Small intestine (tissue), 16 donors: ENCODE measurements at places on chromosomes 5 and 9. TPM values are rescaled to one million over a fixed set of nuclear protein-coding genes. Genes with fewer than 3 reads are reported as not detected.

HNRNPAB gene
- polyA plus RNA-seq = 110 TPM

OR1B1 gene
- not detected for polyA plus RNA-seq

TPD52L3 gene
- polyA plus RNA-seq = not detected

PFN3 gene
- not detected for polyA plus RNA-seq

FOXI1 gene
- polyA plus RNA-seq = not detected

ISL1 gene
- 0.45 TPM for polyA plus RNA-seq

MCCC2 gene
- 24.9 TPM for polyA plus RNA-seq

- DNase-seq = no peak
- H3K4me3 ChIP-seq = no peak overlapping the region
- no peaks in the 10 kb centered on the region for H3K27me3 ChIP-seq
- H3K36me3 ChIP-seq = peaks cover 6% of the 10 kb centered on the region
These were observed 62.2 kb downstream of the IPPK start for GRCh38 chr9:92607773-92608172.

DNA sequence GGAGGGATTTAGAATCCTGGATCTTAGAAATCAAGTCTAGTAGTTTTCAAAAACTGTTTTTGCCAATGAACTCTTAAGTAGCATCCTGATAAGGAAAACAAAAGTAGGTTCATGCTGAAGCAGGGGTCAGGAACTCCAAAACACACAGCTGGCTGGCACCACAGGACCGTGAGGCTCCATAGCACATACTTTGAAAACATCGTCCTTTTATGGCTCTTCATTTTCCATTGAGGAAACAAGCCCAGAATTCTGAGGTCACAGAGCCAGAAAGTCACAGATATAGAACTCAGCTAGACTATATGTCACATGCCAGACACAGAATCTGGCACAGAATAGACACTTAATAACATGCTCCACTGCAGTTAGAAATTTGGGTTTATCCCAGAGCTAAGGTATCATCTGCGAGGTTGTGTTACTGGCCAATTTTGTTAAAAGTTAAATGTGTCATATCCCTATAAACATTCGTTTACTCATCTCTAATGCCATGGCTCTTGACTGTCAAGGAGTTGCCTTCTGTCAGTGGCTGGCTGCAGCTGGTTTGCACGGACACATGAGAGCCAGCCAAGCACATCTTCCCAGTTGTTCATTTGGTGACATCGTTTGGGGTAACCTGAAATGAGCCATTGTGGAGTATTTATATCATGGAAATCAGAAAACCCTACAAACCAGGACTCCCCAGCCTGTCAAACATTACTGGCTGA, 58.8 kb downstream of the FAM78A start:
- no peaks in the 10 kb centered on the region for H3K4me1 ChIP-seq
- no peaks in the 10 kb centered on the region for H3K27me3 ChIP-seq
- no peak overlapping the region for H3K27ac ChIP-seq
- no peak for DNase-seq
- H3K36me3 ChIP-seq = peaks cover 3% of the 10 kb centered on the region

GRCh38 chr5:130964231-130965202, 200.5 kb downstream of the HINT1 start:
- no peaks in the 10 kb centered on the region for H3K4me1 ChIP-seq
- no peak overlapping the region for H3K4me3 ChIP-seq
- no peak for DNase-seq

DNA sequence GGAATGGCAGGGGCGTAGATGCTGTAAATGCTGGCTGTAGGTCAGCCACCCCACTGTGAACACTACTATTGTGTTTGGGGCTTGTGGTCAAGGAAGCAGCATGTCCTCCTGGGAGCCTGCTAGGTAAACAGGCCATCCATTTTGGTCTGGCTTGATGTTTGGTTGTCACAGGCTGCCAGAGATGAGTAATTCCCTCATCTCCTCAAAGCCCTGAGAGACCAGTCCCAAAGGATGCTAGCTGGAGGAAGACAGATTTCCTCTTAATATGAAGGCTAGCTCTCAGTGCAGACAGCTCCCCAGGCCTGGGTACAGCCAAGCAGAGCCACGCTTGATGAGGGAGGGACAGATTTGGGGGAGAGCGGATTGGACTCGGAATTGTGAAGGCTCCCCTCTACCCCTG, 72.5 kb upstream of the MAP1B start:
- no peaks in the 10 kb centered on the region for H3K4me1 ChIP-seq
- H3K36me3 ChIP-seq = no peaks in the 10 kb centered on the region
- no peak overlapping the region for H3K27ac ChIP-seq
- no peak overlapping the region for H3K4me3 ChIP-seq

DNA sequence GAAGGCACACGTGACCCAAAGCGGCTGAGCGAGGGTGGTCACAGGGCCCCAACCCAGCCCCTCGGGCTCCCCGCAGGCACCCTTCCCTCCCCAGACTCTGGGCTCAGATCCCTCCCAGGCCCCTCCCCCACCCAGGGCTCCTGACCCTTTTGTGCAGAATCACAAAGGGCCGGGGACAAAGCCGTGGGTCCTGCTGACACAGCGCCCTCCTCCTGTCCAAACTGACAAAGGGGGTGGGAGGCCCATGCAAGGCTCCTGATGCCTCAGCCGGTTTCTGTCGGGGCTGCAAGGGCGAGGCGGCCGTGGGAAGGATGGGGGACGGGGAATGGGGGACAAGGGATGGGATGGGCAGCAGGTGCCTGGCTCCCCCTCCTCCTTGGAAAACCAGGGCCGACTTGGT, 43.5 kb upstream of the UBAC1 start:
- no peaks in the 10 kb centered on the region for H3K4me1 ChIP-seq
- no peak overlapping the region for H3K4me3 ChIP-seq
- peaks cover 22% of the 10 kb centered on the region for H3K36me3 ChIP-seq
- H3K27me3 ChIP-seq = no peaks in the 10 kb centered on the region

GRCh38 chr9:76912636-76913275, 6.8 kb upstream of the PRUNE2 start:
- H3K27ac ChIP-seq = no peak overlapping the region
- no peaks in the 10 kb centered on the region for H3K4me1 ChIP-seq
- H3K36me3 ChIP-seq = no peaks in the 10 kb centered on the region
- H3K4me3 ChIP-seq = no peak overlapping the region
- DNase-seq = no peak

DNA sequence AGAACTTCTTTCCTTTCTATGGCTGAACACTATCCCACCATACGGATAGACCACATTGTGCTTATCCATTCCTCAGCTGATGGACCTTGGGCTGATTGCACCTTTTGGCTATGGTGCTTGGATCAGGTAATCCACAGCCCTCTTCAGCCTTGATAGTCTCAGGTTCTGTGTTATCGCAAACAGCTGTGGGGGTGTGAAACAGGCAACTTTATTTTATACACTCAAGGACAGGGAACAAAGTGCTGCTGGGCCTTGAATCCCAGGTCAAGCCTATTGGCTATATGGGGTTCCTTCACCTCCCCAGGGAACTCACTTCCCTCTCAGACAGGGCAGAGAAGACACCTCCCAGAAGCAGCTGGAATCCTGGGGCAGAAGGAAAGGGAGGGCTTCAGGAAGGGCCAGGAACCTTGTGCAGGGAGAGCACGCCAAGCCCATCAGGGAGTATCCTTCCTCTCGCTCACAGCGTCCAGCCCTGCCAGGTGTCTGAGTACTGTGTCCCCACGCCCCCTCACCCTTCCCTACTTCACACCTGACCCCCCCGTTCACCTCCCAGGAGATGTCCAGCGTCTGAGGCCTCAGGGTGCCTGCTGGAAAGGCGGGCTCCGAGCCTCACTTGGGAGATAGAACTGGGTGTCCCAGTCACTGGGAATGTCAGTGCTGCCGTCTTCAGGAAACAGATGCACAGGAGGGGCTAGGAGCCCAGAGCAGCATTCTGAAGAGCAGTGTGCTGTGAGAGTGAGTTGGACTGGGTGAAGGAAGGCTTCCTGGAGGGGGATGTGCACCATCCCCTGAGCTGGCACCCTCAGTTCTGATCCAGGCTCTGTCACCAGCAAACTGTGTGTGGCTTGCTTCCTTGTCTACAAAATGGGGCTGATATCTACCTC, 32.8 kb downstream of the AFAP1L1 start:
- no peak for DNase-seq
- no peaks in the 10 kb centered on the region for H3K4me1 ChIP-seq
- H3K4me3 ChIP-seq = no peak overlapping the region

GRCh38 chr5:78361631-78361993, 1.2 kb downstream of the SCAMP1 start:
- H3K4me1 ChIP-seq = peaks cover 5% of the 10 kb centered on the region
- no peak for DNase-seq
- no peak overlapping the region for H3K4me3 ChIP-seq
- peak overlapping the region; percentile 92 for H3K27ac ChIP-seq

GRCh38 chr5:136135536-136135935, 2.9 kb downstream of the SMAD5 start:
- no peak for DNase-seq
- peaks cover 17% of the 10 kb centered on the region for H3K4me1 ChIP-seq
- no peaks in the 10 kb centered on the region for H3K36me3 ChIP-seq
- H3K4me3 ChIP-seq = no peak overlapping the region
- no peak overlapping the region for H3K27ac ChIP-seq

GRCh38 chr5:125402787-125403186, 656.3 kb upstream of the ZNF608 start:
- no peaks in the 10 kb centered on the region for H3K27me3 ChIP-seq
- H3K4me3 ChIP-seq = no peak overlapping the region
- H3K36me3 ChIP-seq = no peaks in the 10 kb centered on the region
- no peaks in the 10 kb centered on the region for H3K4me1 ChIP-seq
- no peak overlapping the region for H3K27ac ChIP-seq
- DNase-seq = peak; percentile 11

DNA sequence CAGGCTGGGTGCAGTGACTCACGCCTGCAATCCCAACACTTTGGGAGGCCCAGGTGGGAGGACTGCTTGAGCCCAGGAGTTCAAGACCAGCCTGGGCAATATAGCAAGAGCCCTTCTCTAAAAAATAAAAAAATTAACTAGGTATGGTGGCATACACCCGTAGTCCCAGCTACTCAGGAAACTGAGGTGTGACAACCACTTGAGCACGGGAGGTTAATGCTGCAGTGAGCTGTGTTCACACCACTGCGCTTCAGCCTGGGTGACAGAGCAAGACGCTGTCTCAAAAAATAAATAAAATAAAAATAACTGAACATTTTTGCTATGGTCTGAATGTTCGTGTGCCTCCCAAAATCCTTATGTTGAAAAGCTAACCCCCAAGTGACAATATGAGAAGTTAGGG, 24.5 kb downstream of the AGTPBP1 start:
- no peak overlapping the region for H3K4me3 ChIP-seq
- no peaks in the 10 kb centered on the region for H3K36me3 ChIP-seq
- no peak overlapping the region for H3K27ac ChIP-seq
- H3K27me3 ChIP-seq = no peaks in the 10 kb centered on the region
- DNase-seq = no peak
- H3K4me1 ChIP-seq = no peaks in the 10 kb centered on the region

- no peak for DNase-seq
- no peak overlapping the region for H3K4me3 ChIP-seq
- no peaks in the 10 kb centered on the region for H3K4me1 ChIP-seq
- no peaks in the 10 kb centered on the region for H3K27me3 ChIP-seq
These were observed 39.0 kb upstream of the NSMF start for GRCh38 chr9:137497921-137498719.

DNA sequence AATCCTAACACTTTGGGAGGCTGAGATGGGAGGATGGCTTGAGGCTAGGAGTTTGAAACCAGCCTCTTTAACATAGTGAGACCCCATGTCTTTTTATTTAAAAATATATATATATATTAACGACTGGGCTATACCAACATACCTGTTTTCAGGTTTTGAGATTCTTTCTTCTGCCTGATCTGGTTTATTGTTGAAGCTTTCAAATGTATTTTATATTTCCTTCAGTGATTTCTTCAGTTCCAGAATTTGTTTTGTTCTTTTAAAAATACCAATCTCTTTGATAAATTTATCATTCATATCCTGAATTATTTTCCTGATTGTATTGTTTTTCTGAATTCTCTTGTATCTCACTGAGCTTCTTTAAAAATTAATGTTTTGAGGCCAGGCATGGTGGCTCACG, 31.2 kb downstream of the OGN start:
- H3K36me3 ChIP-seq = no peaks in the 10 kb centered on the region
- H3K4me3 ChIP-seq = no peak overlapping the region
- peaks cover 3% of the 10 kb centered on the region for H3K4me1 ChIP-seq
- H3K27me3 ChIP-seq = no peaks in the 10 kb centered on the region
- no peak overlapping the region for H3K27ac ChIP-seq
